ENCODE measurements at places on chromosomes 16 and 17.

DNA sequence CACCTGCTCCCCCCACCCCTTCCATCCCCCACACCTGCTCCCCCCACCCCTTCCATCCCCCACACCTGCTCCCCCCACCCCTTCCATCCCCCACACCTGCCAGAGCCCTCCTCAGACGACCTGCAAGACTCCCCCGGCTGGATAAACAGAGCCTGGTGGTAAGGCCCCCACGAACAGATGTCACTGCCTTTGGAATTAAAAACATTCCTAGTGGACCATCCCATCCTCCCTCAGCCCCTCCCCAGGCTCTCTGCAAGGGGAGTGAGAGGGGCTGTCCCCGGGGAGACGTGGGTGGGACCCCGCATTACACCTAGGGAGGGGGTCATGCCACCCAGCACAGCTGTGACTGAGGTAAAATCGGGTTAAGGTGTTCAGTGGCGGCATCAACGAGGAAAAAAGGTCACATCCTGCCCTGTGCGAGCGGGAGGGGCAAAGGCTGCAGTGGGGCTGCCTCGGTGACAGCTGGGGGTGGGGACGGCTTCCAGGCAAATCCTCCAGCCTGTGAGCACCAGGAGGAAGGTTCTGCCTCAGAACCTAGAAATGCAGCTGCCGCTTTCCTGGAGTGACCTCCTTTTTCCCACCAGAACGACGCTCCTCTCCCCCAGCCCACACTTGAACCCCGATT is 38.7 kb downstream of the TIMM22 start:
- no peak for DNase-seq

- no peak for DNase-seq
Observed at GRCh38 chr16:17572145-17572544, 101.4 kb upstream of the XYLT1 start.

- no peak for DNase-seq
Observed at GRCh38 chr16:64489449-64489848, 632.4 kb downstream of the CDH11 start.

- peak; percentile 77 for DNase-seq
Observed at GRCh38 chr17:47821424-47822391, at the start of gene OSBPL7. OSBPL7 (minus strand) TSS chr17:47821794; CDS start chr17:47820278, 1,516 bp downstream.

- peak; percentile 75 for DNase-seq
Observed at GRCh38 chr16:85570735-85571562, 42.2 kb upstream of the GSE1 start.

GRCh38 chr17:83124871-83125514 is 45.6 kb downstream of the METRNL start:
- DNase-seq = no peak

- no peak for DNase-seq
Observed at GRCh38 chr17:72382971-72383722, 262.3 kb downstream of the SOX9 start.

- DNase-seq = peak; percentile 59
Observed at GRCh38 chr16:9138731-9139501, 47.5 kb downstream of the HAPSTR1 start.

DNA sequence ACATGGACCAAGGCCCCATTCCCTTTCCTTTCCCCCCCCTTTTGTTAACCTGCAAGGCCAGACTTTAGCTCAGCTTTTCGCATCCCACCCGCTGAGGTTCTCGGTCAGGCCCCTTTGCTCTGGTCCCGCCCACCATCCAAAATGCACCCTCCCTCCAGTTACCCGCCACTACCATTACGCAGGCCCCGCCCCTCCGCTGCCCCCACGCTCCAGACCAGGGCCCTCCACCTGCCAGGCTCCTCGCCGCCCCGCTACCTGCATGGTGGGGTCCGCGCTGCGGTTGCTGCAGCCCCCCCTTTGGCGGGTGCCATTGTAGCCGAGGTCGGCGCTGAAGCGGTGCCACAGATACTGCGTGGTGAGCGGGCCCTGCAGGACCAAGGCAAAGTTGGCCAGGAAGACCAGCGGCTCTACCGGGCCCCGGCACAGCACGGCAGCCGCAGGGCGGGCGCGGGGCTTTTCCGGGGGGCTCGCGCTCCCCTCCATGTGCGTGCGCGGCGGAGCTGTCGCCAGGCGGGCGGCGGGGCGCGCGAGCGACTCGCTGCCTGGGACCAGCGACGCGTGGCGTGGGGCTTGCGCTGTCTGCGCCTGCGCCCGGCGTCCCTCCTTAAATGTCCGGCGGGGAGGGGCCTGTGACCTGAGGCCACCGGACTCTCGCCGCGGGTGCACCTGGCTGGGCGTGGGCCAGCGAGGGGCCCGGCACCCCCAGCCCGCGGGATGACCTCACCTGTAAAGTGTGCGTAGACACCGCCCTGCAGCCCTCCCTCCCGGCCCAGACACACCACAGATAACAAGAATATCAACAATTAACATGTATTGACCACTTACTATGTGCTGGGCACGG is at the start of gene SLC46A1:
Gene SLC46A1 (minus strand): TSS at position 581 of the 841 bp plus-strand sequence. CDS start 98 bp downstream, at position 483.
- peak; percentile 77 for DNase-seq

- DNase-seq = no peak
Observed at GRCh38 chr17:41666237-41666641, 22.4 kb upstream of the EIF1 start.

DNA sequence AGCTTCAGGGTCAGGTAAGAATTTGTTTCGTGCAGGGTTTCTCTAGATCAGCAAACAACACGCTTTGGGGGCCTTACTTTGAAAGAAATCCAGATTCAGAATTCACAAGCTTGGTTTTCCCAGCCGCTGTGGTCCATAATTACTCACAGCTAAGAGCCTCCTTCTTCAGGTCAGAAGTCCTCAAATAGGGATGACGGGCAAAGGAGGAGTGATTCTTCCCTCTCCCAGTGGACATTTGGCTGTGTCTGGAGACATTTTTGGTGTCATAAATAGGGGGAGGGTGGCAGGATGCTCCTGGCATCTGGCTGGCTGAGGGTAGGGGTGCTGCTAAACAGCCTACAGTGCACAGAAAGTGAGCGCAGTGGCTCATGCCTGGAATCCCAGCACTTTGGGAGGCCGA is 48.6 kb upstream of the USP7 start:
- no peak for DNase-seq

DNA sequence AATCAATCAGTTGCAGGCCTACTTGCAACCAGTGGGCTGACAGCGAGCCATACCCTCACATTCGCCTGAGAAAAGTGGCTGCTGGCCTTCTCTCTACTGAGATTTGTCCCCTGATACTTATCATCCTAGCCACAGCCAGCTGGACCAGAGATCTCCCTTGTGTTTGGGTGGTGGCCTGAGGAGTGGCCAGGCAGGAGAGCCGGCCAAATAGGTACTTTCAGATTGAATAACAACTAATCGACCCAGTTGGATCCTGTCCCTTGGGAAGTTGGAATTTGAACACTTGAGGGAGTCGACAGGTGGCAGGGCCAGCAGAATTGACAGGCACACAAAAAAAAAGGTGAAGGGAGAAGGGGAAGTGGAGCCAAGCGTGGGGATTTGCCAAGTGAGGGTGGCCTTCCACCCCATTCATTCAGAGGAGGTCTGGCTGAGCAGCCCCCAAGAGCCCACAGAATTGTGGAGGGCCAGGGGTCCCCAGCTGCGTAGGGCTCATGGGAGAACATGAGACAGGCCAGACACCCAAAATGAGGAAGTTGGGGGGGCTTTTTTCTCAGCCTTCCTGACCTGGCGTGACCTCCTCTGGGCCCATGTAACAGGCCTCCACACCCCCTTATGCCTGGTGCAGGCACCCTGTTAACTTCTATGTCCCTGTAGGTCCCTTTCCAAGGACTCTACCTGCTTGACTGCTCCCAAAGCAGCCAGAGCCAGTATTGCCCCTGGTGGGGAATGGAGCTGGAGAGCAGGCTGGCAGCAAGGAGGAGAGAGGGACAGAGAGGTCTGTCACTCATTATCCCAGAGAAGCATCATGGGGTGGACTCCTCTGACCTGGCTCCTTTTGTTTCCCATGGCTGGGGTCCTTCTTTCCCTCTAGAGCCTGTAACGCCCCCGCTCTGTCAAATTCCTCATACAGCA is 2.9 kb upstream of the RANGRF start:
- DNase-seq = no peak

DNA sequence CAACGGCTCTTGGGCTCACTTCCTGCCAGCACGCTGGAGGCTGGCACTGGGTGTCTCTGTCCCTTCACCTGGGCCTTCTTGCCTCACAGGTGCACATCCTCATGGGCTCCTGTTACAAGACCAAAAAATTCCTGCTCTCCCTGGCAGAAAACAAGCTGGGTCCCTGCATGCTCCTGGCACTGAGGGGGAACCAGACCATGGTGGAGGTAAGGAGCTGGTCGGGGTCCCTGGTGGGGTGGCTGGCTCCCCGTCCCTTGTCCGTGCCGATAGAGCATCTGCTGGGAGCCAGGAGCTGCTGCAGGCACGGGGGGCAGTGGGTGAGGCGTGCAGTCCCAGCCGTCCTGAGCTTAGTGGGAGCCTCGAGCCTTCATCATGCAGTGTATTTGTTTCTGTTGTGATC is 79.5 kb upstream of the PLCG2 start:
- DNase-seq = no peak

DNA sequence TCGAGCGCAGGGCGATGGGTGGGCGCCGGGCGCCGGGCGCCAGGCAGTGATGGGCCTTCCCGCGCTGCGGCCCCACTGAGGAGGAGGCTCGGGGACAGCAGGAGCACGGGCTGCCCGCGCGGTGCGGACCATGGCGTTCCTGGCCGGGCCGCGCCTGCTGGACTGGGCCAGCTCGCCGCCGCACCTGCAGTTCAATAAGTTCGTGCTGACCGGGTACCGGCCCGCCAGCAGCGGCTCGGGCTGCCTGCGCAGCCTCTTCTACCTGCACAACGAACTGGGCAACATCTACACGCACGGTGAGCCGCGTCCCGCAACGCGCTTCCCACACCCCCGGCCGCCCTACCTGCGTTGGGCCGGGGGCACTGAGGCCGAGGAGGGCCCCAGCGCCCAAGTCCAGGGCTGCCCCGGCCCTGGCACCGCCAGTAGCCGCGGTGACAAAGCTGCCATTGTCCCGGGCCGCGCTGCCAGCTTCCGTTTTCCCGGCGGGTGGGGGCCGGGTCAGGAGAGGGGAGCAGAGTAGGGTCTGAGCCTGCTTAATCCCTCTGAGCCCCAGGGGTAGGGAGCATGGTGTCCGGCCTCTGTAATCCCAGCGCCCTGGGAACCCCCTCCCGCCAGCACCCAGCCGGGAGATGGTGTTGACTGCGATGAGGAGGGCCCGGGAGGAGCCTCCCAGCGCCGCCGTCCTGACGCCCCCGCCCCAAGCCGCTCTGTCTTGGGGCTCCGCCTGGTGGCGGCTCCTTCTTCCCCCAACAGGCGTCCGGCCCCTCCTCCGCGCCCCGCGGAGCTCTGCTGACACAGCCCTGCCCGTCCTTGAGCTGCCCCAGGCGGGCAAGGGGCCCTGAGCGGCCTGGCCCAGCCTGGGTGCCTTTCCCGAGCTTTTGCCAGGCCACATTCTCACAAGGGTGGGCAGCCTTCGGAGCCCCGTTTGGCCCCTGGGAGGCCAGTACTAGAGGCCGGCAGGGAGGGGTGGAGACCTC is 685 bp downstream of the PAQR4 start:
- peak; percentile 84 for DNase-seq

DNA sequence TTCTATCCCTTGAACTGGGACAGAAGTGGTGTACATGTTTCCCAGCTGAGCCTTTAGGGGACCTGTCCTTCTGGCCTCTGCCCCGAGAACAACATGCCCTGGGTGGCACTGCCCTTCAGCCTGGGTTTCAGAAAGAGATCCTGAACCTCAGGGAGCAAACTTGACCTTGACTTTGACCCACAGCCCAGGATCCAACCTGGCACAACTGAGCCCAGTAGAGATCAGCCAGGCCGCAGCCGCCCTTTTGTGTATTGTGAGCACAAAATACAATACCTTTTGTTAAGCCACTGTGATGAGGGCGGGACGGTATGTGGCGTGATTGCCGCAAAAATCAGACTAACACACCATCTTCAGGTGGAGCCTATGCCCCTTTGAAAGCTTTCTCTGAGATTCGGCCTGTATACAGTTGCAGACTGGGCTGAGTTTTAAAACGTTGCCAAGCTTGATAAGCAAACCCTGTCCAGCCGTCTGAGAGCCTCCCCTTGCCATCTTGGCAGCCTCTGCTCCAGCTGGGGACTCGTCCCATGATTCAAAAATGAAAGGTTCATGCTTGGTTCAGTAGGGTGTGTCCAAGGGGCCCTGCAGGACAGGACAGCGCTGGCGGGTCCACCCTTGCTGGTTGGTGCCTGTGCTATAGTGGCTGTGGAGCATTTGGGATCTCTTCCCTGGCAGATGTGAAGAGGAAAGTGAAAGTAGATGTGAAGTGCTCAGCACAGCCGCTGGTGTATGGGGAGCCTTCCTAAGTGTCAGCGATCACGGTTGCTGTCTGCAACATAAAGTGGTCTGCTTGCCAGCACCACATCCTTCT is 40.3 kb downstream of the FOXL1 start:
- no peak for DNase-seq

GRCh38 chr17:73667181-73667959 is 23.1 kb upstream of the SDK2 start:
- no peak for DNase-seq

GRCh38 chr16:53090591-53091411 is 36.0 kb downstream of the CHD9 start:
- DNase-seq = peak; percentile 73

DNA sequence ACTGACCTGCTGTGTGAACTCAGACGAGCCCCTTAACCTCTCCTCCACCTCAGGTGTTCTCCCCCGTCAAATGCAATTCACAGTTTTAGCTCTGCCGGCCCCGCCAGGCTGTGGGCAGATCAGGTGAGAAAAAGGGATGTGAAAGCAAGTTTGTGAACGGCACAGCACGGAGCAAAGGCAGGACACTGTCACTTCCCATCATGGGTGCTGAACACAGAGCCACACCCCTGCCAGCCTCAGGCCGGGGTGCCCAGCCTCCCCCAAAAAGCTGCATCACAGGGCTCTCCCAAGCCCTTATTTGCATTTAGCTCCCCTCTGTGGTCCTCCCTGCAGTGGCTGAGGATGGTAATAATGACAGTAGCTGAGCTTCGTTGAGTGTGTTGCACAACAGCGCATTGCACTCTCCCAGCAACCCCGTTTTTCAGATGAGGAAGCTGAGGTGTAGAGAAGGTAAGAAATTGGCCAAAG is 88.8 kb upstream of the TNRC6C start:
- peak; percentile 85 for DNase-seq

DNA sequence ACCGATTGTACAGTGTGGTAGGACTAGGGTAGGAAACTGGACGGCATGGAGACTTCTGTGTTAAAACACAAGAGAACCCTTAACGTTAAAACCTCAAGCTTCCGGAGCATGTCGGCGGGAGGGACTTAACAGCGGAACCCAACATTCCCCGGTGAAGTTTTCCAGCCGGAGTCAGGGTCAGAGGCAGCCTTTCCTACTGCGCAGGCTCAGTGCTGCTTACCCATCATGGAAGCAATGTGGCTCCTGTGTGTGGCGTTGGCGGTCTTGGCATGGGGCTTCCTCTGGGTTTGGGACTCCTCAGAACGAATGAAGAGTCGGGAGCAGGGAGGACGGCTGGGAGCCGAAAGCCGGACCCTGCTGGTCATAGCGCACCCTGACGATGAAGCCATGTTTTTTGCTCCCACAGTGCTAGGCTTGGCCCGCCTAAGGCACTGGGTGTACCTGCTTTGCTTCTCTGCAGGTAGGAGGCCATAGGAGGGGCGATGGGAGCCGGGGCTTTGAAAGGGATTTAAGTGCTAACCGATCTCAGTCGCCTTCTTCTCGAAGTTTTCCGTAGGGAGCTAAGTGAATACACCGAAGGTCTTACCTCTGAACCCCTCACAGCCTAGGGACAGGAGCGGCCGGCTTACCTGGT is at the start of gene PIGL:
Gene PIGL (plus strand): TSS at position 209 of the 634 bp plus-strand sequence. CDS start 17 bp downstream, at position 226.
- peak; percentile 87 for DNase-seq

Measured in GM06990 (cell line).